ENCODE measurements at places on chromosomes 1 and 21.

- DNase-seq = no peak
Measured at GRCh38 chr1:6912518-6912917, 127.3 kb downstream of the CAMTA1 start.

GRCh38 chr1:158793604-158794003 is 12.6 kb upstream of the OR6N2 start:
- DNase-seq = no peak

DNA sequence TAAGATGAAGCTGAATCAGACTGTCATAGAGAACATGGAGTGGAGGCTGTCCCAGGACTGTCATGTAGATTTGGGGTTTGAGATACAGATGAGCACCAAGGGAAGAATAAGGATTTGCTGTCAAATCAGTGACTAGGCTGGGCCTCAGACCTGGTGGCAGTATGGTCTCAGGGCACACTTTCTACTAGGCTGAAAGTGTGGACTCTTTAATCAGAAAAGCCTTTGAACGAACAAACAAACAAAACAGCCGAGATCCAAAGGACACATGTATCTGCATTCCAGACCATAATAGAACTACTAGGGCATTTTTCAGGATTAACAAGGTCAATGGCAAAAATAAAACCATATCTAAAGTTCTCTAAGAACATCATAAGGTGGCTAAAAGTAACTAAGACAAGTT is 2.9 kb downstream of the OR10J1 start:
- no peak for DNase-seq

GRCh38 chr1:58884706-58885661 is 101.1 kb upstream of the JUN start:
- DNase-seq = no peak

DNA sequence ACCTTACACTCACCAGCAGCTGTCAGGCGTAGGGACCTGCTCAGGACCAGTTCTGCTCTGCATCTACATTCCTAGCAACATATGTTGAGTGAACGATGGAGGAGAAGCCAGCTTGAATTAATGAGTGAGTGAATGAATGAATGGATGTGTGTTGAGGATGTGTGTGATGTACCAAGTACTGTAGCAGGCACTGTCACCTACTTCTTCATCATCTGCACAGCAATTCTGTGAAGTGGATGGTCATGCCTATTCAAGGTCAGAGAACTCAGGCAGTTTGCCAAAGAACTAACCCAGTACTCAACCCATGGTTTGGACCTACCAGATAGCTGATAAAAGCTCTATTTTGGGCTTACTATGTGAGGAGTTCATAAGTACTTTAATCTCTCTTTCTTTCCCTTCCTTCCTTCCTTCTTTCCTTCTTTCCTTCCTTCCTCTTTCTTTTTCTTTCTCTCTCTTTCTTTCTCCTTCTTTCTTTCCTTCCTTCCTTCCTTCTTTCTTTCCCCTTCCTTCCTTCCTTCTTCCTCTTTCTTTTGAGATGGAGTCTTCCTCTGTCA is 56.9 kb downstream of the ATP1A1 start:
- no peak for DNase-seq

DNA sequence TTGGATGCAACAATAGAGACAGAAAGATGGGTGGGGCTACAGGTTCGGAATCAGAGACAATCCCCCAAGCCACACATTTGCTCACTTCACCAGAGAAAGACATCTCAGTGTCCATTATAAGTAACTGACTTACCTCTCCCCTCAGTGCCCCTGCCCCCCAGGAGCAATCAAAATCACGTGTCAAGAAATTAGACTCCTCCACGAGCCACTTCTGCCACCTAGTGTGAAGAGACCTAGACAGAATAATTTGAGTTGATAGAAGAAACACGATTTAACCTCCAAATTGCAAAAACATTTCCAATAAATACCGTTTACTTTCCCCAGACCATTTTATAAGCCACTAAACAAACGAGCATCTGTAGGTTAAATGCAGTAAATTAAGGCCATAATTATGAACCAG is 123.2 kb downstream of the SLC30A10 start:
- DNase-seq = no peak
